ENCODE measurements at places on chromosomes 2 and 18.

- no peak for DNase-seq
These were observed 163.4 kb upstream of the ZFP36L2 start for GRCh38 chr2:43389581-43390466.

DNA sequence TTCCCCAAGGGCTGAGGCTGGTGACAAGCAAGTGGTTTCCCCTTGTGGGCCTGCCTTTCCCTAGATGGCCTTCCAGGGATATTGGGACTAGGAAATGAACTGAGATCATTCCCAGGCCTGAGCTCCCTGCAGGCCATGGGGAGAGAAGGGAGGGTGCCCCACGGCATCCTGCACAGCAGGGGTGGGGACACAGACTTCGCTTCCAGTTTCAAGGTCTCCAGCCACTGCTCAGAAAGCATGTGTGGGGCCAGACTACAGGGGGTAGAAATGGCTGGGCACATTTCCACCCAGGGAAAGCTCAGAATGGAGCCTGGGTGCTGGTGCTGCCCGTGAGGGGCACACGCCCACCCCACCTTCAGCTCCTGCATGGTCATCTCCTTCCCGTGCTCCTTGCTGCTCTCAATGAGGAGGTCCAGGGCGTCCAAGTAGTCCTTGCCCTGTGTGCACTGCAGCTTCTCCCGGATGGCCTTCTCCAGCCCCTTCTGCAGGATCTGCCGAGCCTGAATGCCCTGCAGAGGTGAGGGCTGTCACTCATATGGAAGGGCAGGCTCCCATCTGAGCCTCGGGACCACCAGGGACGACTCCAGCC lies 13.2 kb downstream of the CYP26B1 start:
- no peak for DNase-seq

DNA sequence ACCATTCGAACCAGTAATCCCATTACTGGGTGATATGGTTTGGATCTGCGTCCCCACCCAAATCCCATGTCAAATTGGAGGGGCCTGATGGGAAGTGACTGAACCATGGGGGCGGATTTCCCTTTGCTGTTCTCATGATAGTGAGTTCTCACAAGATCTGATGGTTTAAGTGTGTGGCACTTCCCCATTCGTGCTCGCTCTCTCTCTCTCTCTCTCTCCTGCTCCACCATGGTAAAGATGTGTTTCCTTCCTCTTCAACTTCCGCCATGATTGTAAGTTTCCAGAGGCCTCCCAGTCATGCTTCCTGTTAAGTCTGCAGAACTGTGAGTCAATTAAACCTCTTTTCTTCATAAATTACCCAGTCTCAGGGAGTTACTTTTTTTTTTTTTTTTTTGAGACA lies 62.6 kb downstream of the NBAS start:
- DNase-seq, result no peak

DNA sequence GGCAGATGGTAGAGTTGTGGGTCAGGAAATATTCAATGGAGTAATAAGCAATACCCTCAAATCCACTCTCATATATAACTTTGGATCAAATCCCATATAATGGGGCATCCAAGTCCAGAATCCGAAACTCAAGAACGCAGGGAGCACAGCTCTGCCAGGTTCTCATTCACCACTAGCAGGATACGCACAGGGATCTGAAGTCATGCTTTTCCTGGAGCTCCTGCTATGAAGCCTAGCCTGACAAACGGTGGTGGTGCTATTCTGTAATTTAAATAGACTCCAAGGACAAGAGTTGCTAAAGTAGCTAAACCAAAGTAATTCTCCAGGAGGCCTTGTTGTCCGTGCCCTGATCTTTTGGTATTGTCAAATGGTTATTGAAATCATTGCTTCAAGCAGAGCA lies 264.8 kb downstream of the SLC8A1 start:
- DNase-seq, result no peak

- DNase-seq, result no peak
These were observed 297.7 kb downstream of the SATB2 start for GRCh38 chr2:199160081-199160480.

DNA sequence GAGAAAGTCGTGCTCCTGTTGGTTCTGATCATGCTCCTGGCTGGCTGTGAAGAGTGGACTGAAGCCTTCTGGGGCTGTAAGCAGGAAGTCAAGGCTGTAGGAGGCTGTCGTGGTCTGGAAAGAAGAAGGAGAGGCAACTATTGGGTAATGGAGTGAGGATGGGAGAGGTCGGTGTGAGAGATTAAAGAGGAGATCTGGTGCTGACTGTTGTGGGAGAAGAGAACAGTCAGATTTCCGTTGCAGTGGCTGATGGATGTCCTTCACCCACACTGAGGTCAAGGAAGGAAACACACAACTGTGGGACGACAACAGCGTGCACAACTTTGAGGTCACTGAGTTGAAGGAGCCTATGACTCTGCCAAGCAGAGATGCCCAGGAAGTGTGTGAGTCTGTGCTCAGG lies 2.8 kb upstream of the PSMD1 start:
- no peak for DNase-seq

DNA sequence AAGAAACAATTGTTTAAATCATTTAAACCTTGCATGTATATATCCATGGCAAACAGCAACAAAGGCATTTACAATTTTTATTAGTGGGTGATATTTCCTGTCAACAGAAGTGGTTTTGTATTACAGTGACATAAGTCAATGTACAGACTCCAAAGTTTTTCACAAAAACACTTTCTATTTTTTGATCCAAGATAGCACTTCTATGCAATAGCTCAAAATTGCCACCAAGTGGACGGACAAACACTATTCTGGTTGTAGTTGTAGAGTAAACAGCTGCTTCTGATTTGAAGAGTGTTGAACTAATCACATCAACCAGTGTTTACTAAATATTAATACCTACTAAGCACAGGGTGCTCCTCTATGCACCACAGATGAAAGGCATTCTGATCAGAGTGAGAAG lies 421.4 kb downstream of the NCKAP5 start:
- peak; percentile 30 for DNase-seq

DNA sequence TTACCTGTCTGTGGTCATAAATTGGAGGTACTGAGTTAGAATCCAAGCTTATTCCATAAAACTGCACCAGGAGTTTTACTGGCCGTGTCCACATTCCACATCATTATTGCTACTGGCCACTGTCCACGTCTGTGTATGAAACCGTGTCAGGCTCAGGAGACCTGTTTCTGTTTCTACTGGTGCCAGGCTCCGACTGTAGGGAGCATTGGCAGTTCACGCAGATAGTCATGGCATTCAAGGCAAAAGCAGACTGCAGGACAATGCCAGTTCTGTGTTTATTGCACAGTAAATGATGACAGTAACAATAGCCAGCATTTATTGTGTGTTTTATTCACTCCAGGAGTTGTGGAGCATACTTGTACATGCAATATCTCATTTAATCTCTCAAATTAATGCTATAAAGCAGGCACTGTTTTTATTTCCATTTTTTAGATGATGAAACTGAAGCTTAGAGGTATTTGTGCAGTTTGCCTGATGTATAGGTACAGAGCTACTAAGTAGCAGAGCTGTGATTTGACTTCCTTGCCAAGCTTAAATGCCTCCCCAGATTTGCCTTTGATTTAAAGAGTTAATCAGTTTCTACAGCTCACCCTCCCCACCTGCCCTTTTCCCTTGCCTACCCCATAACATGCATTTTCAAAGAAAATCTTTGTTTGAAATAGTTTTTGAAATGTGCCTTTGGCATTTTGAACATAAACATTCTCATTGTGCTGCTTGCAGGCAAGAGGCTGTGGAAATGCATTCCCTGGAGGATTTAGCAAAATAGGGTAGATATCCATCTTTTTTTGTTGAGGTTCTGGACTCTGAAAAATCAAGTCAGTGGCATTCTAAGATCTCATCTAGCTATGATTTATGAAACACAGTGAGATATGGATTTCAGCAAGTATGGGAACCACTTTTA lies 55.5 kb downstream of the MAP4K4 start:
- DNase-seq, result peak; percentile 94

GRCh38 chr2:207248702-207249377 lies 83.1 kb upstream of the KLF7 start:
- DNase-seq, result no peak

- no peak for DNase-seq
These were observed 294.8 kb upstream of the MGAT5 start for GRCh38 chr2:133959066-133959465.

DNA sequence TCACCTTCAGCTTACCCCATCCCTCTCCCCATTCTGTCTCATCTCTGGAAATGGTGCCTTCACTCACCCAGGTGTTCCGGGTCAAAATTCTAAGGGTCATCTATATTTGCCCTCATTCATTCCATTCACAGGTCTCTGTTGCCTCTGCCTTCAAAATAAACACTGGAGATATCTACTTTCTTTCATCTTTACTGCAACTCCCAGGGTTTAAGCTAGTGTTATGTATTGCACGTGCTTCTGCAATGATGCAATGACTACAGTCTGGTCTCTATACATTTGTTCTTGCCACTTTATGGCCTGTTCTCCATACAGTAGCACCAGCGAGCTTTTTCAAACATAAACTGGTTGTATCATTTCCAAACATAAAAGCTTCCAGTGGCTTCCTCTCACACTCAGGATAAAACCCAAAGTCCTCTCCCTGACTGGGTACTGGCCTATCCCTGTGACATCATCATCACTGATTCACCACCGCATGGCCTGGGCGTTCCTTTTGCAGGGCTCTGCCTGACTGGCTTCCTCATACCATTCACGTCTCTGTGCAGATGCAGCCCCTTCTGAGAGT lies 14.3 kb downstream of the DSG2 start:
- no peak for DNase-seq

GRCh38 chr2:240711296-240711695 lies 19.6 kb downstream of the AQP12A start:
- DNase-seq, result no peak
